Activated CD4-positive, alpha-beta T cell treated with anti-CD3 and anti-CD28 coated beads for 24 hours (primary cell): ENCODE measurements at places on chromosomes 4 and X.

- no peak for DNase-seq
Observed at GRCh38 chr4:164613792-164614191, 140.1 kb upstream of the SMIM31 start.

DNA sequence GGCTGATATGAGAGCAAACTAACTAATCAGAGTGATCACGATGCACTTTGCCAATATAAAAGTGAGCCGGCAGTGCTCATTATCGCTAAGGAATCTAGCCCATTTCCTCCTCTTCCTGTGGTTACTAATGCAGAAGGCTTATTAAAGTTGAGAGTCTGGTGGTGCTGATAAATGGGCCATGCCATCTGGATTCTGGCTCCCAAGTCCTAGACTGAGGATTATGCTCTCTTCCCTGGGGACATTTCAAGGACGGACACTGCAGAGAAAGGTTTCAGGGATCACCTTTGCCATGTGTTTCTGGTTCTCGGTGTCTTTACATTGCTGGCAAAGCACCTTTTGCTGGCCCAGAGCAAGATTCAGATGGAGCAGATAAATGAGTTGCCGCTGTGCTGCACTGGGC lies 85.3 kb downstream of the RTL5 start:
- no peak for DNase-seq

GRCh38 chrX:47854474-47854873 lies 17.8 kb downstream of the ZNF81 start:
- no peak for DNase-seq

GRCh38 chr4:39235696-39236095 lies 53.4 kb downstream of the WDR19 start:
- no peak for DNase-seq

DNA sequence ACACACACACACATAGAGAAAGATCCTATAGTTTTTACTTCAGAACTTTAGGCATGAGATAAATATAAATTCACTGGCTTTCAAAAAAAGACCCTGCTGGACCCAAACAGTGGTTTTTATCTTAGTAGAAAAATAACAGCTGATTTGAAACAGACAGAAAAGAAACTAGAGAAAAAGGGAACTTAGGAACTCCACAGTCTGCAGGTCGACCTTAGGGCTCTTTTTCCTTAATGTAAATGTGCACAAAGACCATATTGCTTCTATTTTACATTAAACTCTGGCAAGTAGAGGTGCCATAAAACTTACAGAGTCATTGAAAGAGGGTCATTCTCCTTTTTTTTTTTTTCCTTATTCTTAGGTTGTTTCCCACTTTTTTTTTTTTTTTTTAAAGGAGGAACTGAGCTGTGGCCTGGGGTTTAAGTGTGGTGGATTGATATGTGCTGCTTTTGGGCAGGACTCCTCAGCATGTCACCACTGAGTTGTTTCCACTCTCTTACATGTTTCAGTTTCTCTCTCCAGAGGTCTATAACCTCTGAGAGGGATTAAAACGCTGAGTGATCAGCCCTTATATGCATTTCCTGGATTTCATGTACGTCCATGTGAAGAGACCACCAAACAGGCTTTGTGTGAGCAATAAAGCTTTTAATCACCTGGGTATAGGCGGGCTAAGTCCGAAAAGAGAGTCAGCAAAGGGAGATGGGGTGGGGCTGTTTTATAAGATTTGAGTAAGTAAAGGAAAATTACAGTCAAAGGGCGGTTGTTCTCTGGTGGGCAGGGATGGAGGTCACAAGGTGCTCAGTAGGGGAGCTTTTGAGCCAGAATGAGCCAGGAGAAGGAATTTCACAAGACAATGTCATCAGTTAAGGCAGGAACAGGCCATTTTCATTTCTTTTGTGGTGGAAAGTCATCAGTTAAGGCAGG lies 70.8 kb upstream of the PACRGL start:
- no peak for DNase-seq

DNA sequence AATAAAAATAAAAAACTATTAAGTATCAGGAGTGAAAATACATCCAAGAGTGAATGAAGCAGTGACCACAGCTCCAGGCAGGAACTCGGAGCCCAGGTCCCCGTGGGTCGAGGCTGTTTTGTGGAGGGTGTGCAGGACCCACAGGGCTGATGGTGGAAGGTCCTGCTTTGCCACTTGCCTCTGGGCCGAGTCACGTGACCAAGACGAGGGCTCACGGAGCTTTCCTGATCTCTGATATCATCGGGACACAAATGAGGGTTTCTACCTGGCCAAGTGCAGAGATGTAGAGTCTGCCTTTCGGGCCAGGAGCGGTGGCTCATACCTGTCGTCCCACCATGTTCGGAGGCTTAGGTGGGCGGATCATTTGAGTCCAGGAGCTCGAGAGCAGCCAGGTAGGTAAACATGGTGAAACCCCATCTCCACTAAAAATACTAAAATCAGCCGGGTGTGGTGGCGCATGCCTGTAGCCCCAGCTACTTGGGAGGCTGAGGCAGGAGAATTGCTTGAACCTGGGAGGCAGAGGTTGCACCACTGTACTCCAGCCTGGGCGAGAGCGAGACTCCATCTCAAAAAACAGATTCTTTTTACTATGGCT lies 7.2 kb downstream of the SLC25A6 start:
- DNase-seq: no peak

- DNase-seq: no peak
Observed at GRCh38 chr4:80538276-80538926, 202.9 kb downstream of the CFAP299 start.

GRCh38 chr4:102734591-102735385 lies 26.0 kb downstream of the MANBA start:
- no peak for DNase-seq

DNA sequence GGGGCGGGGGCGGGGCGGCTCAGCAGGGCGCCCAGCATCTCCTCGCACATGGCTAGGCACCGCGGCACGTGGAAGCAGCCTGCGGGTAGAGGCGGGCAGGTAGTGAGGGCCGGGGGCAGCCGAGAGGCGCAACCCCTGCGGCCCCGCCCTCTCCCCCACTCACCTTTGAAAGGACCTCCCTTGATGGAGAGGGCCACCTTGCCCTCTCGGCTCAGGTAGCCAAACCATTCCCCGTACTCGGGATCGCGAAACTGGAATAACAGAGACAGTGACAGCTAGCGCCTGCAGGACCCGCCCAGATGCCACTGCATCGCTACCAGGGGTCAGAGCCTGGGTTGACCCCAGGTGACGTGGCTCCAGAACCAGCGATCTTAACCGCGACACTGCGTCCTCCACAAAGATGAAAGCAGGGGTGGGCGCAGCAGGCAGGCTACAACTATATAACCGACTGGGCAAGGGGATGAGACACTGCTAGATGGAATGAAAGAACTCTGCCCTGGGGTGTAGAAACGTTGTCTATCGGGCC lies 552 bp upstream of the NAA10 start:
- no peak for DNase-seq

DNA sequence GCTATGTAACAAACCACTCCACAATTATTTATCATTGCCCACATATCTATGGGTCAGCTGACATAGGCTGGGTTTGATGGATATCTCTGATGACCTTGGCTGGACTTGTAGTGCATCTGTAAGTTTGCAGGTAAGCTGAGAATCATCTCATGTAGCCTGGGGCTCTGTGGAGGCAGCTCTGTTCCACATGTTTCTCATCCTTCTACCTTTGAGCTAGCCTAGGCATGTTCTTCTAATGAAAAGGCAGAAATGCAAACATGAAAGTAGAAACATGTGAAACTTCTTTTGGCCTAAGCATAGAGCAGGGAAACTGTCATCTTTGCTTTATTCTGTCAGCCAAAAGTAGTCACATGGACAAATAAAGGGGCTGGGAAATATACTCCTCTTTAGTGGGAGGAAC lies 18.2 kb downstream of the MRPL1 start:
- no peak for DNase-seq

DNA sequence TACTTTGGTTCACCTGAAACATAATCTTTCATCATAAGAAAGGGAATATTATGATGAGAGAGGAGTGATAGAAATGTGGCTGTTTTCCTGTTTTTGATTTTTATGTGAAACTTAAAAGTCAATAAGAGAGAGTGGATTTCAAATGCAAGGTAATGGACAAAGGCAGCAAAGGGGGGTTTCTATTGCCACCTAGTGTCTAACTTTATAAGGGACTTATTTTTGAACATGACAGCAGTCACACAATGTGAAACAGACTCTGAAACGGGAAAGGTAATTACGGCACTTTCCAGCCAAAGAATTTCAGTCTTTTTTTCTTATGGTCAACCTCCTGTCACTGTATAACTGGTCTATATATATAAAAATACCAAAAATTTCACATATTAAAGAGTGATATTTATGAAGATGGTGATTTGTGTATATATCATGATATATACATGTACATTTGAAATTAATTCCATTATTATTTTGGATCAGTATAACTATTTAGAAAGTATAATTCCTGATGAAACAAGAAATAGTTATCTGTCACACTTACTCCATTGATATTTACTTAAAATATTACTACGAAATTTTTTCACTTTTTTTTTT lies 127.1 kb downstream of the FBXO8 start:
- DNase-seq: no peak

GRCh38 chr4:55269995-55270394 lies 76.0 kb upstream of the SRD5A3 start:
- DNase-seq: no peak

GRCh38 chrX:29067351-29067750 lies 480.1 kb downstream of the IL1RAPL1 start:
- no peak for DNase-seq

GRCh38 chrX:121050781-121051180 lies 3.4 kb downstream of the GLUD2 start:
- no peak for DNase-seq

DNA sequence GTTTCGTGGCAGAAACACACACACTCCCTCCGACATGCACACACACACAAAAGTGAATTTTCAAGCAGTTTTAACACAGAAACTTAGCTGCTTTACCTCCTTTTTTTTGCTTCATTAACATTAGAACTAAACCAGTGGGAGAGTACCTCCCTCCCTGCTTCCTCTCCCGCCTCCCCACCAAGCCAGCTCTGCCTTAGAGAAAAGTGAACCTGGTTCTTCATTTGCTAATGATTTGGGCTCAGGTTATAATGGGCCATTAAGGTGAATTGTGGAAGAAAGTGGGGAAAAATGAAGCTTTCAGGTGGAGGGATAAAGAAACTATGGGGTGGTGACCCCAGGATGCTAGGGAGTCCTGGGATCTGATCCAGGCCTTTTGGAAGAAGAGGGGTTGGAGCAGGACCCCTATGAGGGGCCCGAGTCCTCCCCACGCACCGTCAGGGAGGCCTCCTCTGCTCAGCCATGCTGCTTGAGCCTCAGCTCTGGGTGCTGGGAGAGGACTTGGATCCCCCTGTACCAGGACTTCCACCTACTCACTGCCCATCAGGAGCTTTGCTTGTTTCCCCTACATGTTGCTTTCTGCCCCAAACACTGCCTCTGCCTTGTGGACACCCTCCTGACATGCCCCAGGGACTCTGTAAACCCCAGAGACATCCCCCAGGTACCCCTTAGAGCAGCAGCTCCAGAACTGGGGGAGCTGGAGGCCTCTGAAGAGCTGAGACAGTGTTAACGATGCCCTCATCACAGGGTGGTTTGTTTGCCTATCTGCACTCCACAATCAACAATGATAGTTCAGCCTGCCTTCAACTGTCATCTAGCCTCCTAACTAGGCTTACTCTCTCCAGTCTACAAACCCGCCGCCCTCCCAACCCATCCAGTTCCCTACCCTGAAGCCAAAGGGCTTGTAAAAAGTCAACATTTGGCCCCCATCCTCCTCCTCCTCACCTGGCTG lies 6.5 kb upstream of the JADE1 start:
- DNase-seq: no peak

- DNase-seq: no peak
Observed at GRCh38 chr4:7166981-7167700, 25.2 kb upstream of the SORCS2 start.

- no peak for DNase-seq
Observed at GRCh38 chrX:68498044-68498507, 775 bp upstream of the YIPF6 start.

- no peak for DNase-seq
Observed at GRCh38 chr4:39522068-39522467, 5.2 kb downstream of the UGDH start.

DNA sequence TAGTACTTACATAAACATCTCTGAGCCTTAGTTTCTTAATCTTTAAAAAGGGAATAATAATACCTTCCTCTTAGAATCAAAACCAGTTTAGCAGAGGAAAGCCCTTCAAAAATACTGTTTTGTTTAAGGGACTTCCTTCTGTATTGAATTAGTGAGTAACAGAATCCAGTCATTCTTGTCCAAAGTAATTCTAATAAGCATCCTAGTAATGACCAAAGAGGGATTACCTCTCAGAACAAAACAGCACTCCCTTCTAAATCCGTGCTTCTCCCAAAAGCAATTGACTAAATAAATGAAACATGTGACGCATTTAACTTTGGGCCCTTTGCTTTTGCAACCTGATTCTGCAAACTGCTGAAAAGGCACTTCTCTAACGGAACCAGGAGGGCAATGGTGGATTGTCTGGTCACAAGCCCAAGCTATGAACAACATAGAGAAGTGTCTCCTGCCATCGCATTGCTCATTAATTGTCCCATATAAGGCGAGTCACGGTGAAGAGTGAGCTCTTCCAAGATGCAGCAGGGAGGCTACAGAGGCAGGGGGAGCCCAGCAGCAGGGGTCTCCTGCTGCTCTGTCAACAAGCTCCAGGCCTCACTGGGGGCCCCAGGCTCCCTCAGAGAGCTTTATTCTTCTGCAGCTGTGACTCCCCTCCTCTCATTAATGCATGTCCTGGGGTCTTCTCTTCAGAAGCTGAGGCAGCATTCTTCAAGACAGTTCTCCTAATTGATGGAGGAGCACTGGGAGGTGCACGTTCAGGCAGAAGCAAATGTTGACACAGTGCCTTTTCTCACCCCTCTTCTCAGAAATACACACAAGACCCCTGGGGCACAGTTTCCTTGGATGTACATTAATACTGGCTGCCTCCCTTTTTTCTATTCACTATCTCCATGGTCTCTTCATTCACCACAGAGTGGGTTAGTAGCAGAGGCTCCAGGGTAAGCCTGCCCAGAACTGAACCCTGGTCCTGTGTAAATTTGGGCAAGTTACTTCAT lies 419.6 kb upstream of the RASGEF1B start:
- DNase-seq: no peak

GRCh38 chrX:43643201-43643600 lies 12.9 kb upstream of the MAOA start:
- no peak for DNase-seq

- DNase-seq: no peak
Observed at GRCh38 chrX:130550351-130550750, 148.6 kb downstream of the RBMX2 start.

GRCh38 chrX:9311421-9312160 lies 153.3 kb upstream of the TBL1X start:
- DNase-seq: no peak

GRCh38 chr4:181796502-181796901 lies 446.7 kb upstream of the TENM3 start:
- DNase-seq: no peak

- DNase-seq: no peak
Observed at GRCh38 chr4:31234494-31234893, 514.3 kb downstream of the PCDH7 start.

GRCh38 chrX:70174754-70175153 lies 2.5 kb upstream of the DGAT2L6 start:
- DNase-seq: no peak

GRCh38 chr4:126183206-126183605 lies 868.5 kb downstream of the FAT4 start:
- no peak for DNase-seq

- no peak for DNase-seq
Observed at GRCh38 chr4:81498551-81499099, 26.9 kb upstream of the RASGEF1B start.

GRCh38 chr4:47747846-47748494 lies 89.9 kb downstream of the CORIN start:
- DNase-seq: no peak

- no peak for DNase-seq
Observed at GRCh38 chrX:39813631-39814277, 284.0 kb downstream of the BCOR start.

- peak; percentile 52 for DNase-seq
Observed at GRCh38 chr4:77052352-77052751, 23.4 kb downstream of the CCNI start.
